ENCODE measurements at places on chromosomes 2 and 18.

DNA sequence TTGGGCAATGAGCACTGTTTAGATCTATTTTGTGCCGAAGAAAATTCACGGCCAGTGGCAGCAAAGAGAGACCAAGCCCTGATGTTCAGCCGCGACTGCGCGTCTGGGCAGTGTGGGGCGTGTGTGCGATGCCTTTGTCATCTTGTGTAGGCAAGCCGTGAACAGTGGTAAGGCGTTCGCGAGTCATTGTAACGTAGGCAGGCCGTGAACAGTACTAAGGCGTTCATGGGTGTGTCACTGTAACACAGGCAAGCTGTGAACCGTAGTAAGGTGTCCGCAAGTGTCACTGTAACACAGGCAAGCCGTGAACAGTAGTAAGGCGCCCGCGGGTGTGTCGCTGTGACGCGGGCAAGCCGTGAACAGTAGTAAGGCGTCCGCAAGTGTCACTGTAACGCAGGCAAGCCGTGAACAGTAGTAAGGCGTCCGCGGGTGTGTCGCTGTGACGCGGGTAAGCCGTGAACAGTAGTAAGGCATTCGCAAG is 99.9 kb downstream of the NFATC1 start:
- DNase-seq: no peak

DNA sequence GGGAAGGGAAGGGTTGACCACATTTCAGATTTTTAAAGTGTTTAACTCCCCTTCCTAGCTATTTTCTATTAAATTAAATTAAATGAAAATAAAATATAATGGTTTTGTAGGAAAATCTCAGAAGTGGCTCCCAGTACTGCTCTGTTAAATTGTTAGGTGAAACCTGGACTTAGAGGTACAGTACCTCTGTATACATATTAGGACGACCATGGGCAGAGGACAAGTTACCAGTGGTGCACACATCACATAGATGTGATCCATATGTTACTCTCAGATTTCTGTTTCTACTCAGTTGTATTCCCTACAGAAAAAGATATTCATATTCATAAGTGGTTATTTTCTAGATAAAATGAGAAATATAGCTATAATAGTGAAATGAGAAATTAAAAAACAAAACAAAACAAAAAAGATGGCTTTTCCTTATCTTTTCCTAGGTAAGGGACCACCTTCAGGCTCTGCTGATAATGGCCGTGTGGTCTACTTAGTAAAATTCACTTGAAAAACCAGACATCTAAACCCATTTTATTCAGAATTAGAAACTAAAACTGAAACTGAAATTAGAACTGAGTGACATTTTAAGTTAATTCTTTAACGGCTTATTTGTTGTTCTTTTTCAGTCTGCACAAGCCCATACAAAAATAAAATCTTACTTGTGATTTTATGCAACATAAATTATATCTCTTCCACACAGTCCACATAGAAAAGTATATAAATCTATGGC is 832.5 kb upstream of the CHAC2 start:
- DNase-seq: no peak

- no peak for DNase-seq
Measured at GRCh38 chr2:230790981-230791380, 73.8 kb upstream of the ITM2C start.

GRCh38 chr2:218859556-218859987 is at the start of gene WNT6:
Gene WNT6 (plus strand): TSS chr2:218859805. CDS start chr2:218860038, 233 bp downstream.
- DNase-seq: no peak

GRCh38 chr2:239669181-239669898 is 268.5 kb upstream of the HDAC4 start:
- DNase-seq: no peak

DNA sequence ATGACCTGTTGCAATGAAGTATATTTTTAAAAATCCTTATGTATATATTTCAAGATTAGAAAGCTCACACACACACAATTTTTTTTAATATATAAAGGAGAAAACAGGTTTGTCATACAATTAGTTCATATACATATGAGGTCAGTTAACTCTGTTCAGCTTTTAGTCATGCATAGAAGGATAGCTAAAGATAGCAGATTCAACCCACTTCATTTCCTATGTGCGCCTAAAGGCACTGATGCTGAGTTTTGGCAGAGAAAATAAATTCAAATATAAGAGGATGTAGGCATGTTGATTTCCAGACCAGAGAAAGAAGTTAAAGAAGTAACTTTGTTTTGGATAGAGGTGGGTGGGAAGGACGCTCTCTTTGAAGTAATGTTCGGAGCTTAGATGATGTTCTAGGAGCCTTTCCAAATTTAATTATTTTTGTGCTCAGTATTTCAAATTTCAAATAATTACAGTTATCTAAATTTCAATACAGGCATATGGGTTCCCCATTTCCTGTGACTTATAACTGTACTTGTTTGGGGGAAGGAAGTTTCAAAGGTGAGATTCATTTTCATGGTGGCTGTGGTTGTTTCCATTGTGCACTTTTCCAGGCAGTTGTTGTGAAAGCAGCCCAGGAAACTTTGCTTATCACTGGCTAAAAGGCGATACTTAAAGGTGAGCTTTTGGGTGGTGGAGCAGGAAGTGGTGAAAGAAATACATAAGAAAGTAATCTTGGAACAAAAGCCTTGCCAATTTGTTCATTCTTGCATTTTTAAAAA is 523.4 kb upstream of the FANCL start:
- no peak for DNase-seq

DNA sequence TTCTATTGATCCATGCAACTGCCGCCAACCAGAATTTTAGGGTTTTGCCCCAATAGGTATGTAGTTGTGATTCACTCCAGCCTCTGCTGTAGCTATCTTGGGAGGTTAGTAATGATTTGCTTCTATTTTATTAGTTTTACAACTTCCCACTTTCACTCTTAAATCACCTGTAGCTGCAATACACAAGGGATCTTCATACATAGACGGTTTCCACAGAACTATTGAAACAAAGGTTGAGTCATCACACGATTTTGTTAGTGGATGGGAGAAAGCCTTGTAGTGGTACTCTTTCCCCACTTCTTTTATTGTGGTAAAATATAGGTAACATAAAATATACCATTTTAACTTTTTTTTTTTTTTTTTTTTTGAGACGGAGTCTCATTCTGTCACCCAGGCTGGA is 104.2 kb upstream of the SPRED2 start:
- DNase-seq: no peak

- no peak for DNase-seq
Measured at GRCh38 chr2:96903815-96904214, 33.9 kb upstream of the SEMA4C start.

GRCh38 chr18:48866028-48866733 is 84.6 kb downstream of the SMAD7 start:
- no peak for DNase-seq

- no peak for DNase-seq
Measured at GRCh38 chr2:190911813-190912212, 31.2 kb downstream of the GLS start.

- DNase-seq: no peak
Measured at GRCh38 chr2:239884875-239885274, 140.3 kb downstream of the NDUFA10 start.

DNA sequence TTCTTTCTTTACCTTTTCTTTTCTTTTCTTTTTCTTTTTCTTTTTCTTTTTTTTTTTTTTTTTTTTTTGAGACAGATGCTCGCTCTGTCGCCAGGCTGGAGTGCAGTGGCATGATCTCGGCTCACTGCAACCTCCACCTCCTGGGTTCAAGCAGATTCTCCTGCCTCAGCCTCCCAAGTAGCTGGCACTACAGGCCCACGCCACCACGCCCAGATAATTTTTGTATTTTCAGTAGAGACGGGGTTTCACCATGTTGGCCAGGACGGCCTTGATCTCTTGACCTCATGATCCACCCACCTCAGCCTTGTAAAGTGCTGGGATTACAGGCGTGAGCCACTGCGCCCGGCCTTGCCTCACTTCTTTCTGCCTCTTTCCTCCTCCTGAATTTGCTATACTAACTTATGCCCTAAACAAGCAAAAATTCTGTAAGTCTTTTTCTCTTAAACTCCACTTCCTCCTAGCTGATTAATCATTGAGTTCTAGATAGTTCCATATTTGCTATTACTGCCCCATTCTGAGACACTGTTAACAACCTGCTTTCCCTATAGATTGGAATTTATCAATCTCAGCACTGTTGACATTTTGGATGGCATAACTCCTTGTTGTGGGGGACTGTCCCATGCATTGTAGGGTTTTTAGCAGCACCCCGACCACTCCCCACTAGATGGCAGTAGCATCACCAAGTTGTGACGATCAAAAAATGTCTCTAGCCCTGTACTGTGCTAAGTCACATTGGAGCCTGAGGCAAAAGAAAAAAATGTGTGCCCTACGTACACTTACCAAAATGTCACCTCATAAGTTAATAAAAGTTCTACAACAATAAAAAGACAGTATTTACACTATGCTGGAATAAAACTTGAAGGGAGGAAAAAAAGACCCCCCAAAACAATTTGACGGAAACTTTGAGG is 16.4 kb upstream of the THADA start:
- DNase-seq: peak; percentile 73

GRCh38 chr18:36183033-36183432 is 4.3 kb upstream of the MOCOS start:
- DNase-seq: no peak

Data from OCI-LY7 (cell line).